ENCODE measurements at places on chromosomes 16 and 17.

- no peak for DNase-seq
These were observed 601 bp downstream of the SPNS1 start for GRCh38 chr16:28975158-28975599.

- DNase-seq: no peak
These were observed 45.2 kb downstream of the ST3GAL2 start for GRCh38 chr16:70393662-70394061.

DNA sequence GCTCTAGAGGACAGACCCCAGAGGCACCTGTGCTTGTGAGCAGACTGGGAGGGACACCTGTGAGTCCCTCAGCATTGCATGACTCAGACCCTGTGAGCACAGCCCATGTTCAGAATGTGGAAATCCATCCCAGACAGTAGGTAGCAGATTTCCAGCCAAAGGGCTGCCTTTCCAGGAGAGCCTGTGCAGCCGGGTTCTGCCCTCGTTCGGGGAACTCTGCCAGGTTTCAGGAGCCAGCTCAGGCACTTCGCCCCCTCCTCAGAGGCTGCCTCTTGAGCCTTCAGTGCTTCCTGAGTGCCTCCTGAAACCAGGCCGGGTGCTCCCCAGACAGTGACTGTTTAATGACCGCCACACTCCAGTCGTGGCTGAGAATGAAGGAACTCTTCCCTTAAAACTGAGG lies 23.3 kb upstream of the SDR42E2 start:
- DNase-seq: no peak

GRCh38 chr17:42288803-42289610 lies 709 bp downstream of the STAT5A start:
- DNase-seq: no peak

- DNase-seq: peak; percentile 88
These were observed 424 bp downstream of the MON1B start for GRCh38 chr16:77191259-77191969.

DNA sequence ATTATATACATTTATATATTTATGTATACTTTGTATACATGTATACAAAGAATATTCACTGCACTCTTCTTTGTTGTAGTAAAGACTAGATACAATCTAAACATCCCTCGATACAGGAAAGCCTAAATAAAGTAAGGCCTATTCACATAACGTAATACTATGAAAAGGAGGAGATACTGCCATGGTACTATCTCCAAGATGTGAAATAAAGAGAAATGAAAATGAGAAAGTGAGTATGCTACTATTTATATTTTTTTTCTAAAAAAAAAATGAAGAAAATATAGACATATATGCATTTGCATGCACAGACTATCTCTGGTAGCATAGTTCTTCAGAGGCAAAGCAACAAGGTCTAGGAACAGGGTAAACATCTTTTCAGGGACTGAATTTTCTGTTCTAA lies 19.4 kb downstream of the CFDP1 start:
- no peak for DNase-seq

DNA sequence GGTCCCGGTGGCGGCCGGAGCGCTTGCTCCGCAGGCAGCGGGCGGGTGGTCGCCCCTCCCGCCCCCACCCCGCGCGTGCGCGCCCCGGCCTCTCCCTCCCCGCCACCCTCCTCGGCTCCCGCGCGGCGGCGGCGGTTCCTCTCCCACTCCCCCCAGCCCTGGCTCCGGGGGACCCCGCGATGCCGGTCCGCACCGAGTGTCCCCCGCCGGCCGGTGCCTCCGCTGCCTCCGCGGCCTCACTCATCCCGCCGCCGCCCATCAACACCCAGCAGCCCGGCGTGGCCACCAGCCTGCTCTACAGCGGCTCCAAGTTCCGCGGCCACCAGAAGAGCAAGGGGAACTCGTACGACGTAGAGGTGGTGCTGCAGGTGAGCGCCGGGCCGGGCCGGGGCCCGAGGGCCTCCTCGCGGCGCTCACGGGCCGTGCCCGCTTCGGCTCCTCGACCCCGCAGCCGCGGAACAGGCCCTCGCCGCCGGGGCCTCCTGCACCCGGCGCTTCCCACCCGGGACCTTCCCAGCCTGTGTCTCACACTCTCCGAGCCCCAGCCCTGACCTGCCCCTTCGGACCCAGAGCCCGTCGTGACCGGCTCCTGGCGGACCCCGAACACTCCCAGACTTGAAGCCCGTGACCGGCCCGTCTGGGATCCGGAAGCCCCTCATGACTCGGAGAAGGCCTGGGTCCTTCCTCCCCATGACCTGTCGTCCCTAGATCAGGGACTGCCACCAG lies 490 bp downstream of the GID4 start:
- no peak for DNase-seq

DNA sequence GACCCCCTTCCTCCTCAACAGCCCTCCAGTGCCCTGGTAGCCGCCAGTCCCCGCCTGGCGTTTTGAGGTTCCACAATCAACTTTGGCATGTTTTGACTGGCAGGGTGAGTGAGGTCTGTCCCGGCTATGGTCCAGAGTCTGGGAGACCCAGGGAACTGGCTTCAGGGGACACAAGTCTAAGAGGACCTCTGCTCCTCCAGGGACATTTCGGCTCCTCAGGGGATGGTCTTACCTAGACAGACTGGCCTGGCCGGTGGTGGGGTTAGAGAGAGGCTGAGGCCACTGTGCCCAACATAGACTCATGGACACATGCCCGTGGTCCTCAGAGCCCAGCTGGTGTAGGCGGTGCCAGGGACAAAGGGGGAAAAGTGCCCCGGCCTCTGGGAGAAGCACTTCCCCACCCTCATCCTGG lies 2.2 kb downstream of the TMC8 start:
- no peak for DNase-seq

DNA sequence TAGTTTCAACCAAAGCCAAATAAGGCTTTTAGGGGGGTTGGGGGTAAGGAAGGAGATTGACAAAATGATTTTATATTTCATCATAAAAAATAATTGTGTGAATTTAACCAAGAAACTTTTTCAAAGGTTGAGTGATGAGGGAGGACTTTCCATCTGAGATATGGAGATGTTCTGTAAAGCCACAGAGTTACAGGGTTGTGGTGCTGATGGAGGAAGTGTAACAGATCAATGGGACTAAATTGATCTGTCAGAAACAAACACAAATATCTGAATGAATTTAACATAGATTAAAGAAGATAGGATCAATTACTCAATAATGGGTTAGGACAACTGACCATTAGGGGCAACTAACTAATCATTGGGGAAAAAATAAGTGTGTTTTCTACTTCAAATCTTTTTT lies 14.2 kb upstream of the PIK3R5 start:
- no peak for DNase-seq

DNA sequence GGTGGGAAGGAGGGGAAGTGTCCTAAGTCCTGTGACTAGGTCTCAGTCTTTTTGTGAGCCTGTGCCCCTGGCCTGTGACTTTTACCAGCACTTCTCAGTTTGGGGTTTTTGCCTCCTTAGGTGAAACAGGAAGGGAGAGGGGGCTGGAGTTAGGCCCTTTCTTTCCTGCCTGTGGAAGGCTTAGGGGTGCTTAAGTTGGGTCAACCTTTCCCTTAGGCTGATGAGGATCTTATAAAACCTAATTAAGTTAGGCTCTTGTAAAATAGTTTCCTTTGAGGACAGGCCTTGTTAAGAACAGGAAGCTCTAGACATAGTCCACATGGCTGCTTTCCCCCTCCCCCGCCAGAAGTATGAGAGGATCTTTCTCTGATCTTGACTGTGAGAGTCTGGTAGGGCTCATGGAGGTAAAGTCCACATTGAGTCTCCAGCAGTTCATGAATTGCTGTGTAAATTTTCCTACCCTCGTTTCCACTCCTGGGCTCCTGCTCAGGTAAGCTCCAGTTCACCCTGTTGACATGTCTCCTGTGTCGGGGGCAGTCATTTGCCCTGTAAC lies 17.0 kb upstream of the DNASE1 start:
- no peak for DNase-seq

DNA sequence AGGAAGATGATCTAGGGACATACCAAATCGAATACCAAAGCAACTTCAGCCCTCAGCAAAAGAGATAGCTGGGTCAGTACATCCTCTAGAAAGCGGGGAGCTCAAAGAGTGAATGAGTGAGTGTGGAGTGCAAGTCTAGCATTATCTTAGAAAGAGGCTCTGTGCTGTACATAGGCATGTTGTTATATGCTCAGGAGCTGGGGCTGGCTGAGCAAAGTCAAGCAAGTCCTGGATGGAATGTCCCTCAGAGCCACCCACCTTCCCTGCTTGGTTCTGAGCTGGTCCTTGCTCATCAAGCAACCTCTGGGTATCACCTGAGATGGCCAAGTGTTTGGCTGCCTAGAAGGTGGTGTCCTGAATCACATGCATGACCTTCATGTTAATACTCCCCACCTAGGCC lies 4.9 kb upstream of the KLHL11 start:
- no peak for DNase-seq

- DNase-seq: peak; percentile 95
These were observed 99.8 kb upstream of the CDH5 start for GRCh38 chr16:66266436-66267291.

DNA sequence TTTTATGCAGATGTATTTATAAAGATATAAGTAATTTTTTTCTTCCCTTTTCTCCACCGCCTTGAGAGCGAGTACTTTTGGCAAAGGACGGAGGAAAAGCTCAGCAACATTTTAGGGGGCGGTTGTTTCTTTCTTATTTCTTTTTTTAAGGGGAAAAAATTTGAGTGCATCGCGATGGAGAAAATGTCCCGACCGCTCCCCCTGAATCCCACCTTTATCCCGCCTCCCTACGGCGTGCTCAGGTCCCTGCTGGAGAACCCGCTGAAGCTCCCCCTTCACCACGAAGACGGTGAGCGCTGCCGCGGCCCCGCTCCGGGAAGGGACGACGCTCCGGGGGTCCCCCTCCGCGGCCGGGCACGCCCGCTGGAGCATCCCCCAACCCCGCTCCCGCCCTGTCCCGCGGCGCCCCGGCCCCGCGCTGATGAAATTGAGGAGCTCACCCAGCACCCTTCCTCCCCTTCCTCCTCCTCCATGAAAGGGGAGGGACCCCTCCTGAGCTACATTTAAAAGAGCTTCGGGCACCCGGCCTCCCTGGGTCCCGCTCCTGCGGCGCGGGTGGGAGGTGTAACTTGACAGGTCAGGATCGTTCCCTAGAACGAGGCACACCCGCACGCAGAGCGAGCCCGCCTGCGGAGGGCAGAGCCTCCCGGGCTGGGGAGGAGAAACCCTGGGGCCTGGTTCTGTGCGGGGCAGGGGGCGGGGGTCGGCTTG lies 706 bp downstream of the HLF start:
- DNase-seq: no peak

GRCh38 chr16:81284995-81285600 lies 29.7 kb upstream of the GAN start:
- no peak for DNase-seq

DNA sequence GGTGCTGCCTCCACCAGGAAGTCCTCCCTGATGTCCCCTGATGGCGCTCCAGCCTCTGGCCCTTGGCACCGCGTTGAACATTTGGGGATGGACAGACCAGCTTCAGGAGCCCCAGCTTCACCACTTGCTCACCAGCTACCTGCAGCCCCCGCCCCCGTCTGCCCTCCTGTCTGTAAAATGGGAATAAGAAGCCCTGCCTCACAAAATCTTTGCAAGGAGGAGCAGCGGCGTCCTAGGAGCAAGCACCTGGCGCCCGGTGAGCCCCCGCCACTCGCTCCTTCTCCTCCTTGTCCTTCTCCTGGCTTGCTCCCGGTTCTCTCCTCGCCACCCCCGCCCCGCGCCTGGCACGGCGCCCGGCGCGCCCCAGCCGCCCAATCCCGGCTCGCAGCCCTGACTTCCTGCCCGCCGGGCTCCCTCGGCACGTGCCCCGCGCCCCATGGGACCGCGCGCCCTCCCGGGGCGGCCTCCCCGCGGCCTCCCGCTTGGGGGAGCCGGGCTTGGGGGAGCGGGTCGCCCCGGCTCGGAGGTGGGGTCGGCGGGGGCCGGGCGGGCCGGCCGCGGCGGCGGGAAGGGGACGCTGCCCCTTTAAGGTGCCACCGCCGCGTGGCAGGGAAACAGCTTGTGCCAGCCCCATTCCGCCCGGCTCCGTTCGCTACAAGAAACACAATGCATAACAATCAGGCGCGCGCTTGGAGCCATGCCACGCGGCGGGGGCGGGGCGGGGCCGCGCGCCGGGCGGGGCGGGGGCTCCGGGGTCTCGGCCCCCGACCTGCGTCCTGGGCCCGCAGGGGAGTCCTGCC lies 9.1 kb upstream of the PPP1R1B start:
- DNase-seq: peak; percentile 92

DNA sequence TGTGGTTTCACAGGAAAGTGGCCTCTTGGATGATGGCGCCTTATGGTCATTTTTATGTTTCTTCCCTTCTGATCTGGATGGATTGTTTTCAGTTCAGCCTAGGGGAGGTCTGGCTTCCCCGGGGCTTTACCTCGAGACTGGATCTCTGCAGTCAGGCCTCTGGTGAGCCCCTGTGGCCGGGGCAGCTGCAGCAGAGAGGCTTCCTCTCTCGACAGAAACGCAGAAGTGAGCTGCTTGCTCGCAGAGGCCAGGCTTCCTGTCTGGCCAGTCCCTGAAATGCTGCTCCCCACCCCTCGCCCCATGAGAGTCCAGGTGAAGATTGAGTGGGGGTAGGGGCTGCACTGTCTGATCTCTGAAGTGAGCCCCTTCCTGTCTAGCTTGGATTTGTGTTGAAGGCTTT lies 44.0 kb downstream of the PLCG2 start:
- no peak for DNase-seq

DNA sequence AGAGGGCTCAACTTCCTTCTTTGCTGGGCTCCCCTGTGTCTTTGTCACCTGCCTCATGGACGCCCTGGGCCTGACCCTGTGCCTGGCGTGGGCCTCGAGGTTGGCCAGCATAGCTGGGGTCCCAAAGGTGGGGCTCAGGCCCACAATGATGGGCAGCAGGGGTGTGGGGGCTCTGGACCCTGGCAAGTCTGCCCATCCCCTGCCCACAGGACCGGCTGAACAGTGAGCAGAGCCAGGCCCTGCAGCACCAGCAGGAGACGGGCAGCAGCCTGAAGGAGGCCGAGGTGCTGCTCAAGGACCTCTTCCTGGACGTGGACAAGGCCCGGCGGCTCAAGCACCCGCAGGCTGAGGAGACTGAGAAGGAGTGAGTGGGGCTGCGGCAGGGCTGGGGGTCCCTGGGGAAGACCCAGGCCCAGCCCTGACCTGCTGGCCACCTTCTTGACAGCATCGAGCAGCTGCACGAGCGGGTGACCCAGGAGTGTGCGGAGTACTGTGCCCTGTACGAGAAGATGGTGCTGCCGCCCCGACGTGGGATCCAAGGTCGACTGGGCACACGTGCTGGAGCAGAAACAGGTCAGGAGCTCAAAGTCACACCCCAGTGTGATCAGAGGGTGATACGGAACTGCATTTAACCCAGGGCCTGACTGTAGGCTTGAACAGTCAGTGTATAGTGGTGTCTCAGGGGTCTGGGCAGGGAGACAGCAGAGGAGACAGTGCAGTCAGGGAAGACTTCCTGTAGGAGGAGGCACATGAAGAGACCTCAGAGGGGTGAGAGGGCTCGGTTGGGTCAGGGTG lies 3.8 kb downstream of the EVPLL start:
- DNase-seq: no peak

All from lower leg skin (tissue), 4 donors.